ENCODE measurements at places on chromosomes 12 and 14. TPM values are rescaled to one million over a fixed set of nuclear protein-coding genes. Genes with fewer than 3 reads are reported as not detected.
A peak's percentile ranks its signal among the peaks of the same experiment; 100 is the strongest.

GRCh38 chr14:22122227-22122818 lies 448.7 kb upstream of the OR4E1 start:
- DNase-seq: no peak

GRCh38 chr14:57171363-57171762 lies 97.3 kb downstream of the EXOC5 start:
- no peak for DNase-seq

- DNase-seq: no peak
Measured at GRCh38 chr12:96493106-96493505, 3.7 kb downstream of the CFAP54 start.

- no peak for DNase-seq
Measured at GRCh38 chr12:104546575-104546974, 89.8 kb downstream of the CHST11 start.

- no peak for DNase-seq
Measured at GRCh38 chr14:103456167-103456835, 66.3 kb downstream of the CKB start.

DNA sequence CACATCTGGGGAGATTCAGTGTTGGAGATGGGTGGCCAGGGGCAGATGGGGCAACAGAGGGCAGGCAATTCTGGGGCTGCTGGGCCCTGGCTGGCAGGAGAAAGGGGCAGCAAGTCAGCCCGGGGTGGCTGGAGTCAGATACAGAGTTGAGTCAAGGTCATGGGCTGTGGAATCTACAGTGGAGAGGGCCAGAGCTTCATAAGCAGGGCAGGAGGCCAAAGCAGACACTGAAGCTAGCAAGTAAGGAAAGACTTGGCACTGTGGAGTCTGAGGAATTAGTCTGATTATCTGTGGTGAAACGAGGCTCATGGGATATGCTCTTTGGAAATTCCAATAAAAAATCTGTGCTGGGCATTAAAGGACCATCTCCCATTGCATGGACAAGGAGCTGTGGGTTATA lies 95.5 kb downstream of the TMX1 start:
- peak; percentile 52 for DNase-seq

DNA sequence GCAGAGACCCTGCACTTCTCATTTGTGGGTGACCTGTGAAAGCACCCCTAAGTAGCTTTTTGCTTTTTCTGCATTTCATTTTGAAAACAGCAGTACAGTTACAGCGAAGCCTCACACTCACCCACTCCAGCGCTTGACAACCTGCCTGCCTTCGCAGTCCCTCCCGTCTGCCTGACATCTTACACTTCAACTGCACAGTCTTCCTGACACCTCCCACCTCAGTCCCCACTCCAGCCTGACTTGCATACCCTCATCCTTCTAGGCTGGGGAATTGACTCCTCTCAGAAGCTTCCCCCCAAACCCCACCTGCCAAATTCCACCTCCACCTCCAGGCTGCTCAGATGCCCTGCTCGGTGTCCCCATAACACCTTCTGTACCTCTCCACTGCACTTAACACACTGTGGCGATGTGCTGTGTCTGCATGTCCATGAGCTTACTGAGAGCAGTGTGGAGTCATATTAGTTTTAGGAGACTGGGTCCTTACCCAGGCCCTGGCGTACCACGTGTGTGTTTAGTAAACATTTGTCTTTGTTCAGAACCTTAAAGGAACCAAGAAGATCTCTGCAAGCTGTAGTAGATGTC lies 159.4 kb downstream of the PRKCH start:
- DNase-seq: peak; percentile 39

- no peak for DNase-seq
Measured at GRCh38 chr12:130141105-130141504, 21.2 kb upstream of the FZD10 start.

DNA sequence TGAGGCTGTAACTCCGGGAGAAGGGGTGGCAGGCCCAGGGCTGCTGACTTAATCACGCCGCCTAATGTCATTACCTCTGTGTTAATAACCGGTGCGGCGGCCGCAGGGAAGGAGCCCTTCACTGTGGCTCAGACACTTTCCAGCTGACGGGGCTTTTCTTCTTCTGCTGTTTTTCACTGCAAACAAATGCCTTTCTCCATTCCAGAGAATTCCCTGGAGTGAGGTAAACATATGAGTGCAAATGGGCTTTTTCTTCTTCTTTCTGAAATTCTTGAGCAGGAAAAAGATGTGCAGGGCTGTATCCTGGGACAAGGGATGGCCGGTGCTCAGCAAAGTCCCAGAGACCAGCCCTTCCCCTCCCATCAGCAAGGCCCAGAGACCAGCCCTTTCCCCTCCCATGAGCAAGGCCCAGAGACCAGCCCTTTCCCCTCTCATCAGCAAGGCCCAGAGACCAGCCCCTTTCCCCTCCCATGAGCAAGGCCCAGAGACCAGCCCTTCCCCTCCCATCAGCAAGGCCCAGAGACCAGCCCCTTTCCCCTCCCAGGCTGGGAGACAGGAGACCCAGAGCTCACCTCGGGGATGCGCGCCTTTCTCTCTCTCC lies 33.4 kb upstream of the FAM181A start:
- no peak for DNase-seq

DNA sequence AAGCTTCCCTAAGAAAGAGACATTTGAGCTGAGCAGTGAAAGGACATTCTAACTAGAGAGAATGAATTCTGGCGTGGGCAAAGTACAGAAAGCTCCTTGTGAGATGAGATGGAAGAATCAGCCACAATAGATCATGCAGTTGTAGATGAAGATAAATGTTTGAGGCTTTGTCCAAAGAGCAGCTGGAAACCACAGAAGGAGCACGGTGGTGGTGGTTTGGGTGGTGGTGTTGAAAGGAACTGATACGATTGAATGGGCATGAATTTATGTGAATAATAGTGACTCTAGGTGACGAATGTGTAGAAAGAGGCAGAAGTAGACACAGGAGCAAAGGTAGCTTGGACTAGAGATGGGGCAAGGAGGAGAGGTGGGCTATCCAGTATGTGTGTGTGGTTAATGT lies 260.5 kb upstream of the TMTC1 start:
- no peak for DNase-seq

GRCh38 chr14:95346820-95347219 lies 27.1 kb upstream of the CLMN start:
- DNase-seq: no peak

GRCh38 chr12:79121486-79121885 lies 256.9 kb downstream of the SYT1 start:
- DNase-seq: no peak

- DNase-seq: no peak
Measured at GRCh38 chr12:89733579-89734201, 25.1 kb upstream of the ATP2B1 start.

DNA sequence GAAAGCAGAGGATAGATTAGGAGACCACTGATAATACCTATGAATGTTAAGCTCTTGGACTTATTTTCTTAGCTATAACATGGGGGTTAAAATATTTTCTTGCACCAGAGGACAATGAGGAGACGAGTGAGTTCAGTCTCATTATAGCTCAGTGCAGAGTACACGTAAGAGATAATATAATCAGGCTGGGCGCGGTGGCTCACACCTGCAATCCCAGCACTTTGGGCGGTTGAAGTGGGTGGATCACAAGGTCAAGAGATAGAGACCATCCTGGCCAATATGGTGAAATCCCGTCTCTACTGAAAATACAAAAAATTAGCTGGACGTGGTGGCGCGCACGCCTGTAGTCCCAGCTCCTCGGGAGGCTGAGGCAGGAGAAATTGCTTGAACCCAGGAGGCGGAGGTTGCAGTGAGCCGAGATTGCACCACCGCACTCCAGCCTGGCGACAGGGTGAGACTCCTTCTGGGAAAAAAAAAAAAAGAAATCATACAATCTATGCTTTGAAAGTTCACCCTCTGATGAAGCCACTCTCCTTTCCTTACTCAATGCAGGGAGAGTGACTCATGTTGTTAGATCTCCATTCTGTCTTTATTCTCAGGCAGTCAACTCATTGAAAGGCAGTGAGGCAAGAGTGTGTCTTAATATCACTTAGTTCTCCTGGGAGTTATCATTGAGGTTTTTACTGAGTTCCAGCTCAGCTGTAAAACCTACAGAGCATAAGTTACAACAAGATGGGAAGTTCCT lies 134.2 kb downstream of the SYNE2 start:
- no peak for DNase-seq

GRCh38 chr12:114751712-114752111 lies 67.7 kb upstream of the TBX3 start:
- no peak for DNase-seq

DNA sequence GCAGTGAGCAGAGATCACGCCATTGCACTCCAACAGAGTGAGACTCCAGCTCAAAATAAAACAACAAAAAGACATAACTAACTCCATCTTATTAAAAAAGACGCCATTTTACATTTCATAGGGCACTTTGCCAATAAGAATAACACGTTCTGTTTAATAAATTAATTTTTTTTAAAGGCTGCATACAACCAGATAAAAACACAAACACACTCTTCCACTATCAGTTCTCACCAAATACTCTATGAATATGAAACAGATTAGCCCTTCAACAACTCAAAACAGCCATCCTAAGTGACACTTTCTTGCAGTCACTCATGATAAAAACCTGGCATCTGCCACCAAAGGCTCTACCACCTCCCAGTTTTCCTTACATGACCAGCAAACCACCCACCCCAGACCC lies 16.1 kb downstream of the AICDA start:
- DNase-seq: no peak

- DNase-seq: no peak
Measured at GRCh38 chr12:122854554-122854953, 19.3 kb downstream of the HIP1R start.

DNA sequence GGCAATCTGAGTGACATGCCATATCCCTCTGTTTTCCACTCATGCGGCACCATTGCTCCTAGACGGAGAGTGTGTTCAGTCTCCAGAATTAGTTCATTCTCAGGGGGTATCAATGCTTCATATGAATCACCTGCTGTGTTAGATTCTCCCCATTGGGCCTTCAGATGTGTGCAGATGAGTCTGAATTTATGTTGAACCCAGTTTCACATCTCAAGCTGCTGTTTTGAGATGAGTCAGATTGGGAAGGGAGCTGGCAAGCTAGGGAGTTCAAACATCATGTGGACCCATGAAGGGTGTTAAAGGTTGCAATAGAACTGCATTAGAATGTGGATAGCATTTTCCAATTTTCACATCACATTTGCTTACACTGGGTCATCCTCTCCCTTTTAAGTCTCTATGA lies 46.9 kb upstream of the KCNA1 start:
- DNase-seq: no peak

- no peak for DNase-seq
Measured at GRCh38 chr14:106842687-106843086, 1316.3 kb downstream of the TMEM121 start.

DNA sequence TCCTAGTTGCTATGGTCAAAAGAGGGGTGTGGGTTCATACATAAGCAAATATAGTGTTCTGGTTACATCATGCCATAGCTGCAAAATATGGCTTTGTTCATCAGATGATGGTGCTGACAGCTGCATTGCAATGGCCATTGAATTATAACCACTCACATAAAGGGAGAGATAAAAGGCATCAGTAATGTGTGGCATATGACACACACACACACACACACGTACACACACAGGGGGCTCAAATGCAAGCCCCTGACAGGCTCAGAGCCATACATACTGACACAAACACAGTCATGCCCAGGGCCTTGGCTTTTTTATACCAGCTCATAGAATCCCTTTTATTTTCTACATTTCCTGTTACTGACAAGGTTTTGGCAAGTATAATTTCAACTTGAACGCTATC lies 698.9 kb downstream of the BCL11B start:
- DNase-seq: no peak

GRCh38 chr12:45281994-45282393 lies 66.1 kb downstream of the ANO6 start:
- no peak for DNase-seq

GRCh38 chr12:50120953-50121352 lies 8.9 kb downstream of the COX14 start:
- DNase-seq: no peak

GRCh38 chr12:62724947-62725451 lies 210.0 kb downstream of the PPM1H start:
- DNase-seq: peak; percentile 63

DNA sequence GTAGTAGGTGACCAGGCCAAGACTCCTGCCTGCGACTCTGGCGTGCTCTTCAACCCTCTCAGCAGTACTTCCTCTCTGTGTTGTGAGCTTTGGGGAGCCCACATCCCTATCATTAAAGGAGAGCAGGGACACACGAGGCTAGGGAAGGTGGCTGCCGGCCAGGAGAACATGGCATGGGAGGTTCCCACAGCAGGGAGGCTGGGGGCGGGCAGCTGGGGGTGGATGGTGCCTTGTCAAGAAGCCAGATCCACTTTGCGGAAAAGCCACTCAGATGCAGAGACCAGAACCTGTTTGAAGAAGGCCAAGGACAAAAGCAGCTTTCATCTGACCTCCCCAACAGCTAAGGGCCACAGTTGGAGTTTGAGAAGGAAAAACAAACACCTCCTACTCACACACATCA lies 198.6 kb downstream of the BCL11B start:
- DNase-seq: no peak

DNA sequence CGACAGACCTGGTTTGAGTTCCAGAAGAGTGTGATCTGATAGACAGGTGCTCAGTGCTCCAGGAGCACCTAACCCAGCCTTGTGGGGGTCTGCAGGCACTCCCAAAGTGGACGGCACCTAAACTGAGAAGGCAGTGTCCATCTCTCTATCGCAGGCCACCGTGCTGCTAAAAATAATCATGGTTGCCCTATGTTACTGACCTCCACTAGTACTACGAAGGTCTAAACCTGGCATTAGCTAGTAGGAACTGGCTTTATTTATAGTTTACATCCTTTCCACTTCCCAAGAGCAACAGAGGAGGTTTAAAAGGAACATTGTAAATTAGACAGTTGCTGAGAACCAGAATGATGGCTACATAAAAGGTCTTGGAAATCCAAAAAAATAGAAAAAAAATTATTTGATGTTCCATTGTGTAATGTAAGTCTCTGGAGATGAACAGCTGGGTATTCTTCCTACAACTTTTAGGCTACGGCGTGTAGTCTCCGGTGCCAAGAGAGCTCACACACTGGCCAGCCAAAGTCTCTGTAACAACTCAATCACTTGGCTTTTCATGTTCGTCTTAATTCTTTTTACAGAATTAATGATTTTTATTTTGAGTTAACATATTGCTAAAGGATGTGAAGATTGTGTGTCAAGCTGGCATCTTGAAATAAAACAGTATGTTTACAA lies 27.3 kb downstream of the PPFIBP1 start:
- no peak for DNase-seq

DNA sequence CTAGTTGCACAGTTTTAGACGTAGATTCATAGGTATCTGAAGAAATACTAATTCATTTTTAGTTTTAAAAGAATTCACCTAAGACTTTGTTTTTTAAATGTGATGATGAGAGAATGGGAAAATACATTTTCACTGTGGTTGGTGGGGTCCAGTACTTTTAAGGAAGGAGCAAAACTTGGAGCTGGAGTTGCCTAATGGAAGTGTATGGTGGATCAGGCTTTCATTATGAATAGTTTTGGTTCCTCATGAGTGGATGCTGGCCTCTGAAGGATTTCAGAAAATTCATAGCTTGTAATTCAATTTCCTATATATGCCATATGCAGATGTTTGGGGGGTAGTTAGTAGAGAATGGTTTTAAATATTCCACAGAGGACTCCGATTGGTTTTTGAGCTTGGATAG lies 27.1 kb downstream of the STK38L start:
- DNase-seq: no peak

NRXN3 gene
- total RNA-seq: 6.7 TPM

RTN1 gene
- total RNA-seq: 5.2 TPM

FOXG1 gene
- total RNA-seq: not detected

SERPINA9 gene
- not detected for total RNA-seq

KCNC2 gene
- total RNA-seq: not detected

NKX2-1 gene
- not detected for total RNA-seq

TAS2R43 gene
- total RNA-seq: 3.0 TPM

HRK gene
- 0.16 TPM for total RNA-seq

ASCL1 gene
- total RNA-seq: not detected

MAP1LC3B2 gene
- total RNA-seq: not detected

CMA1 gene
- 2.2 TPM for total RNA-seq

DUSP6 gene
- total RNA-seq: 88.7 TPM

CFAP54 gene
- 2.6 TPM for total RNA-seq
